ENCODE measurements at places on chromosomes 12 and 14. TPM values are rescaled to one million over a fixed set of nuclear protein-coding genes. Genes with fewer than 3 reads are reported as not detected.

Gene ZFYVE26
- total RNA-seq: 45.9 TPM

Gene ATP2A2
- 113 TPM for total RNA-seq

Gene ZC2HC1C
- total RNA-seq: 2.4 TPM

GRCh38 chr12:107894589-107894988, 120.1 kb downstream of the ASCL4 start:
- no peak for DNase-seq

GRCh38 chr14:71539650-71540285, 392.5 kb upstream of the RGS6 start:
- no peak for DNase-seq

- no peak for DNase-seq
These were observed 125.2 kb downstream of the NTF3 start for GRCh38 chr12:5556946-5557673.

- no peak for DNase-seq
These were observed 179.2 kb upstream of the BMP4 start for GRCh38 chr14:54135804-54136280.

GRCh38 chr12:69447892-69448291, 22.3 kb upstream of the FRS2 start:
- DNase-seq: no peak
